ENCODE measurements at places on chromosomes 16 and 17.

DNA sequence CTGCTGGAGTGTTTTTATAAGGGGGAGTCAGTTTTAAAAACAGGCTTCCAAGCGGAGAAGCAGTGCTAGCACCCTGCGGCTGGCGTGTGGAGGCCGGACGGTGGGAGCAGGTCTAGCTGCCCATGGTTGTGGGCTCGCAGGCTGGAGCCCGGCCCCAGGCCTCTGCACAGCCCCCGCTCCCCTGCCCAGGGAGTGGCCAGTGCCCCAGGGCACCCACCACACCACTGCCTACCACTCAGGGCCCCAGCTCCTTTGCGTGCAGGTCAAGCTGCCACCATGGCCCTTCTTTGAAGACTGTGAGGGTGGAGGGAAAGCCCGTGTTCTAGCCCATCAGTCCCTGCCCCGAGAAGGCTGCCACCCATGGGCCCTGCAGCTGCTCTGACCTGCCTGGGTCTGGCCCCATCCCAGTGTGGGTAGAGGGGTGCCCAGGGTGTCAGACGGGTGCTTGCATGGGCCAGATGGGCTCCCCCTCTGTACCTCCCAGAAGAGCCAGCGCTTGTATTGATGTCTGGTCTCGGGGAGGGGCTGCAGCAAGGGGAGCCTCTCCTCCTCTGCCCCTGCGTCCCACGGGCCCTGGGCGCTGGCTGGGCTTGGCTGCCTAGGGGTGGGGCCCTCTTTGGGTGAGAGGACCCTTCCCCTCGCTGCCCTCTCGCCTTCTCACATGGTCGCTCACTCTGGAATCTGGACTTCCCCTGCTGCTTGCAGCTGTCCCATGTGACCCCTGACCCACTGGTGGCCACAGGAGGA, 1.5 kb upstream of the NUDT16L1 start:
- no peak for DNase-seq

DNA sequence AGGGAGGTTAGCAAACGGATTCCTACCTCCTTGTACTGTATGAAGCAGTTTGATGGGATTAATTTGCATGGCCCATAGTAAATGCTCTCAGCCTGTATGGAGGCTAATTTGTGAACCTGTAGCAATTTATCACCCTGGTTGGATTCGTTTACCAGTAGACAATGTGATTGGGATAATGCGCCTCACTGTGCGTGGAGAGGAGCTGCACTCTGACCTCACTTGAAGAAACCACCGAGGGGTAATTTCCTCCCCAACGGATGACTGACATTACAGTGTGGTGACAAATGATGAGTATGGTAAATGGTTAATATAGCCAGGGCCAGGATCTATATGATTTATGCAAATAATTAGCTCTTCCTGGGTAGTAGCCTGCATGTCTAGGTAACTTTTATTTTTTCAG, 479.1 kb upstream of the RBFOX1 start:
- no peak for DNase-seq

GRCh38 chr17:61783556-61784304, 79.6 kb downstream of the BRIP1 start:
- DNase-seq, result no peak

GRCh38 chr17:49633762-49634484, 44.0 kb downstream of the SPOP start:
- no peak for DNase-seq

DNA sequence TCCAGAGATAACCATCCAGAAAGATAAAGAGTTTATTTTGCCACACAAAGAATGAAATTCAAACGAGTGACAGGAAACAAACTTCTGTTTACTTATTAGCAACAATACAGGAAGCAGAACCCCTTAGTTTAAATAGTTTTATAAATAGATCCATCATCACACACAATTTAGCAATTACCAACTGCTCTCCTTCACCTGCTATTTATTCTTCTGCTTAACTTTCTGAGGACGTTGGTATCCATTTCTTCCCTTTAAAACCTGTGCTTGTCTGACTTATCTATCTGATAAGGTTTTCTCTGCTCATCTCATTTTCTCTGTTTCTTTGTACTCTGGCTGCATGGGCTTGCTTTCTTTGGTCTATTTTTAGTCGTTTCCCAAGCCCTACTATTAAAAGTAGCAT, 4.3 kb upstream of the ADAMTS18 start:
- no peak for DNase-seq

DNA sequence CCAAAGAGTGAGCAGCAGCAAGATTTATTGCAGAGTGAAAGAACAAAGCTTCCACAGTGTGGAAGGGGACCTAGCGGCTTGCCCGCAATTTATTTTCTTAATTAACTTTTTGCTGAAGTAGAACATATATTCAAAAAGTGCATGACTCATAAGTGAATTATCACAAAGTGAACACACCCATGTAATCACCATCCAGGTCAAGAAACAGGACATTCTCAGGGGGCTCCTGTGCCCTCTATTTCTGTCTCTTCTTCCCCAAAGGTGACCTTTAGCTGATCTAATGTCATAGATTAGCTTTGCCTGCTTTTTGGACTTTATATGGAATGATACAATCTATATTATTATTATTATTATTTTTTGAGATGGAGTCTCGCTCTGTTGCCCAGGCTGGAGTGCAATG, 19.9 kb downstream of the ERAL1 start:
- DNase-seq, result no peak

- DNase-seq, result peak; percentile 75
These were observed 3.9 kb upstream of the KRT28 start for GRCh38 chr17:40803617-40804082.

- no peak for DNase-seq
These were observed 2.3 kb downstream of the TMC6 start for GRCh38 chr17:78125976-78126894.

- no peak for DNase-seq
These were observed 36.6 kb downstream of the KIAA0513 start for GRCh38 chr16:85064186-85064585.

DNA sequence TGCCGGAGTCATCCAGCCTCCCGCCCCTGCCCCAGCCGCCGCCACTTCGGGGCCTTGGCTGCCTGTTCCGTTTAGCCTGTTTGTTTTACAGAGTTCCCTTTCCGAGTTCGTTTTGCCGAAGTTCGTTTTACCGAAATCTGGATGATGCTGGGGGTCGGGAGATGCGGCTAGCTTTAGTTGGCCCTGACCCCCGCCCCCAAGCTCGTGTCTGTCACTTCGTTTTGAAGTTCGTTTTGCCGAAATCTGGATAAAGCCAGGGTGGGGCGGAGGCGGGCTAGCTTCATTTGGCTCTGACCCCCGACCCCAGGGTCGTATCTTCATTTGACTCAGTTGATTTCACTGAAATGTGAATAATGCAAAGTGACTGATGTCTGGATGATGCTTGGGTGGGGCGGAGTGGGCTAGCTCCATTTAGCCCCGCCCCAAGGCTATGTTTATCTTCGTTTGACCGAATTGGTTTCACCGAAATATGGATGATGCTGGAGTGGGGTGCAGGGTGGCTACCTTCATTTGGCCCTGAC, 591 bp downstream of the PSMD7 start:
- peak; percentile 13 for DNase-seq

DNA sequence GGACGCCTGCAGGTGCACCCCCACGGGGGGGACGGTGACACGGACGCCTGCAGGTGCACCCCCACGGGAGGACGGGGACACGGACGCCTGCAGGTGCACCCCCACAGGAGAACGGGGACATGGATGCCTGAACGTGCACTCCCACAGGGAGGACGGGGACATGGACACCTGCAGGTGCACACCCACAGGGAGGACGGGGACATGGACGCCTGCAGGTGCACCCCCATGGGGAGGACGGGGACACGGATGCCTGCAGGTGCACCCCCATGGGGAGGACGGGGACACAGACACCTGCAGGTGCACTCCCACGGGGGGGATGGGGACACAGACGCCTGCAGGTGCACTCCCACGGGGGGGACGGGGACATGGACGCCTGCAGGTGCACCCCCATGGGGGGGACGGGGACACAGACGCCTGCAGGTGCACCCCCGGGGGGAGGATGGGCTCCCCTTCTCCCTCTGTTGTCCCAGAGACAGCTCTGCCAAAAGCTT, 114.5 kb upstream of the METRNL start:
- DNase-seq, result no peak
